ENCODE measurements at places on chromosomes 1 and 21.

DNA sequence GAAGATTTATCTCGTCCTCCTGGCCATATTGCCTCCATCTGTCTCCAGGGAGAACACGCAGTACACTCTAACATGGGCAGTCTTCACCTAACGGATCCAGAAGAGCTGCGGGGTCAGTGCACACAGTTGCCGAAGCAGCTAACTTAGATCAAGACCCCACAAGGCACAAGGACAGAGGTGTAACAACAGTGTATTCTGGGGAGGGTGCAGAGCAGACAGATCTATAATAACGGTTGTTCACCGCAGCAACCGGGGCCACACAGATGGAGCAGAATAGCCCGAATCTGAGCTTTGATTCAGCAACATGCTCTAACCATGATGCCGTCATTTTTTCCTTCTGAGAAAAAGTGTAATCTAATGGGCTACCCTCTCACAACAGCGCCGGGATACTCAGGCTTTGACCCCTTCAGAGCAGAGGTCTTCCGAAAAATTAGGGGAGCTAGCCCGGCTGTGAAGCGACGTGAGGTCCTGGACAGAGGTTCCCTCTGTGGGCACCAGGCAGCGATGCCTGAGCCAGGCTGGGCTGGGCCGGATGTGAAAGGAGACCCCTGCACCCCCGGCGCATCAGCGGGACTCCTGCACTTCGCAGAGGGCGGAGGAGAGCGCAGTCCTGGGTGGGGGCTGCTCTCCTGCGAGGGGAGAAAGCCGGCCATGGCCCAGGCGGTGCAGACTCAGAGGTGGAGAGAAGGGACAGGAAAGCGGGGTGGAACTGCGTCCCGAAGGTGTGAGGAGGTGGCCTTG is 57.5 kb downstream of the BCL9 start:
- peak; percentile 35 for DNase-seq

- no peak for DNase-seq
These were observed 11.3 kb downstream of the SLC30A2 start for GRCh38 chr1:26034504-26035202.

- no peak for DNase-seq
These were observed 19.1 kb downstream of the DIP2A start for GRCh38 chr21:46477765-46478164.

DNA sequence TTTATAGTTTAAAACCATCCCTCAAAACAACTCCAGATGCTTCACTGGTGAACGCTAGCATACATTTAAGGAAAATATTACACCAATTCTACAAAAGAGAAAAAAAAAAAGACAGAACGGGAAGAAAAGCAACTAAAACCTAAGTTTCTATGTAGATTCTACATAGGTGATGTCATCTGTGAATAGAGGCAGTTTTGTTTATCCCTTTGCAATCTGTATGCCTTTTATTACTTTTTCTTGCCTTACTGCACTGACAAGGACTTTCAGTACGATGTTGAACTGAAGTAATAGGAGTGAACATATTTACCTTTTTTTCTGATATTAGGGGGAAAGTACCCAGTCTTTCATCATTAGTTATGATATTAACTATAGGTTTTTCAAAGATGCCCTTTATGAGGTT is 101.7 kb upstream of the HAO2 start:
- DNase-seq: no peak

- no peak for DNase-seq
These were observed 4.9 kb downstream of the MTHFR start for GRCh38 chr1:11800756-11801433.

DNA sequence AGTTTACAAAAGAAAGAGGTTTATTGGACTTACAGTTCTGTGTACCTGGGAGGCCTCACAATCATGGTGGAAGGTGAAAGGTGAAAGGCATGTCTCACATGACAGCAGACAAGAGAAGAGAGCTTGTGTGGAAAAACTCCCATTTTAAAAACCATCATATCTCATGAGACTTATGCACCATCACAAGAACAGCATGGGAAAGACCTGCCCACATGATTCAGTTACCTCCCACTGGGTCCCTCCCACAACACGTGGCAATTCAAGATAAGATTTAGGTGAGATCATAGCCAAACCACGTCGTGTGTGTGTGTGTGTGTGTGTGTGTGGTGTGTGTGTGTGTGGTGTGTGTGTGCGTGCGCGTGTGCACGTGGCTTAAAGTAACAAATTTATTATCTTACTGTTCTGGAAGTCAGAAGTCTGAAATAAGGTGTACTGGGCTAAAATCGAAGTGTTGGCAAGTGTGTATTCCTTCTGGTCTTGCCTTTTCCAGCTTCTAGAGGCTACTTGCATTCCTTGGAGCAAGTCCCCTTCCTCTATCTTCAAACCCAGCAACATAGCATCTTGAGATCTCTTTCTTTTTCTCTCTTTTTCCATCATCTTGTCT is 48.1 kb upstream of the MPC2 start:
- DNase-seq: peak; percentile 21

DNA sequence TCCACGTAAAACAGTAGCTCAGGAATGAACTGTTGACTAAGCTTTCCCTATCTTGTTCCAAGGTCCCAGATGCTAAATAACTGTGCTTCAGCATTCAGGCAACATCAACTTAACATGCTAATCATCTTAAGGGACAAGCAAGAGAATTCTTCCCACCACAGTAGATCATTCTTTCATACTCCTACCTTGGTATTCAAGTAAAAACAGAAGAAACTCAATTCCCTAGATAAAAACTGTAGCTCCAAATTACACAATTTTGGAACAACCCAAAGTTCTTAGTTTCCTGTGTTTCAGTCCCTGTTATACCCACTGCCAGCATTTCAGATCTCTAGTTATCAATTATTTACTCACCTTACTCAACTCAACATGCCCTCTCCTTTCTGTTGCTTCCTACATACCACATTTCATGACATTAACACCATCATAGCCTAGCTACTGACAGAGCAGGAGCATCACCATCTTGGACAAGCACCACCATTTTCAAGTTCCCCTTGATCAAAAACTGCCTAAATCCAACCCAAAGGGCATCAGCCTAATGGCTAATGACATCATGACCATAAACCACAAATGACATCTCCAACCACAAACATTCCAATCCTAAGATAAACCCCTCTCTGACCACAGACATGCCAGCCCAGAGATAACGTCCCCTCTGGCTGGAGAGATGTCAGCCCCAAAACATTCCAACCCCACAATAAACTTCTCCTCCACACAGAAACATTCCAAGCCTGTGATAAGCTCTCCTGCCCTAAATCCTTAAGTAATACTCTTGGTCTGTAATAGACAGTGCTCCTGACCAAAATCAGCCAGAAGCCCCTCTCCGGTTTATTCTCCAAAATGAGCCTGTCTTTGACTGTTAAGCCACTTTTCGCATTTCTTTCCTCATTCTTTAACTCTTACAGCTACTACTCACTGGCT is 191.2 kb downstream of the RERE start:
- DNase-seq: no peak

- no peak for DNase-seq
These were observed 358.4 kb downstream of the NTNG1 start for GRCh38 chr1:107499139-107499744.

DNA sequence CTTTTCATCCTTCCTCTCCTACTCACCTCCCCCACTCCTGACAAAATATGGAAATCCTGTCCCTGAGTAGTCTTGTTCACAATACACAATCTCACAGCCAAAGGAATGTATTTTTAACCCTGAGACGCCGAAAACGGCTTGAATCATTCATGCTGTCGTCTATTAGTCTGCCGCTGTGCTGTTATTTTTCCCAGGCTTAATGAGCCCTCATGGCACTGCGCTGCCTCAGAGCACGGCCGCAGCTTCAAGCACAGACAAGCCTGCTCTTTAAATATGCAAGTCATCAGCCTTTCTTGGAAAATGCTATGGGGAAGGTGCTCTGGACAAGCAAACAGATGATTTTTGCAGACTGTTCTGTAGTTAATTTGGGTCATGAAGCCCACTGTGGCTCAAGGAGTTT is 302.7 kb downstream of the DISC1 start:
- no peak for DNase-seq

DNA sequence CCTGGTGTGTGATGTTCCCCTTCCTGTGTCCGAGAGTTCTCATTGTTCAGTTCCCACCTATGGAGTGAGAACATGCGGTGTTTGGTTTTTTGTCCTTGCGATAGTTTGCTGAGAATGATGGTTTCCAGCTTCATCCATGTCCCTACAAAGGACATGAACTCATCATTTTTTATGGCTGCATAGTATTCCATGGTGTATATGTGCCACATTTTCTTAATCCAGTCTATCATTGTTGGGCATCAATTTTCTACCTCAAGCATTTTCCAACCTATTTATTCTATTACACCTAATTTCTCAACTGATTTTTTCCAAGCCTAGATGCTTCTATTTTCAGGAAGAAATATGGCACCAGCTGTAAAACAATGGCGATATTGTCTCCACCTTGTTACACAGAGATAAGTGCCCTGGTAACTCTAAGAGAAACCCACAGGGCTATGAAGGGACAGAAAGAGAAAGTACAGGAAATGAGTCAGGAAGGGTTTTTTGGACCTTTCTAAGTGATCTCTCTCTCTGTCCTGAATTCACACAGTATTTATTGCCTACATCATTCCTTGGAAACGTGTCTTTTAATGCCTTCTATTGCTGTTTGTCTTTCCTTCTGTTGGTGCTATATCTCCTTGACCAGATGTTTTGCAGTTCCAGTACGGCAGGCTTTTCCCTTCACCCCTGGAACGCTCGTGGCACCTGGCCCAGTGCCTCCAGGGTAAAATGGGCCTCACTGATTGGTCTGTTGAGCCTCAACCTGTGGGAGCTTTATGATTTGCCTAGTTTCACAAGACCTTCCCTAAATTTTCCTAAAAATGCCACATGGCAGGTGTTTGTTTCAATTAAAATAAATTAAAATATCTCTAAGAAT is 14.6 kb upstream of the JAK1 start:
- no peak for DNase-seq

- DNase-seq: no peak
These were observed 59.3 kb upstream of the PTGFRN start for GRCh38 chr1:116850436-116850835.

DNA sequence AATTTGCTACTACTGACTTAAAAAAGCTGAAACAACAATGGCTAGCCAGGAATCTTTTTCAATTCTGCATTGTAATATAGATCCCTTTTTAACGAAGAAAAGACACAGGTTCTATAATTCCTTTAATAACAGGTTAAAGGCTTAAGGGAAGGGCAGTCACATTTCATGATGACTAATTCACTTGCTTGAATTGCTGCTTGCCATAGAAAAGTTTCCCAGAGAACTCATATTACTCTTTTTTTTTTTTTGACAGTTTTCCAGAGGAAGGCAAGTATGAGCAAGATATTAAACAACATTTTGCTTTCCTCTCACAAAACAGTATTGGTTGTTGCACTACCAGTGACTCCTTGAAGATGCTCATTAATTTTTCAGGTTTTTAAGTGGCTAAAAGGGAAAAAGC is 60.9 kb downstream of the IL23R start:
- DNase-seq: no peak

DNA sequence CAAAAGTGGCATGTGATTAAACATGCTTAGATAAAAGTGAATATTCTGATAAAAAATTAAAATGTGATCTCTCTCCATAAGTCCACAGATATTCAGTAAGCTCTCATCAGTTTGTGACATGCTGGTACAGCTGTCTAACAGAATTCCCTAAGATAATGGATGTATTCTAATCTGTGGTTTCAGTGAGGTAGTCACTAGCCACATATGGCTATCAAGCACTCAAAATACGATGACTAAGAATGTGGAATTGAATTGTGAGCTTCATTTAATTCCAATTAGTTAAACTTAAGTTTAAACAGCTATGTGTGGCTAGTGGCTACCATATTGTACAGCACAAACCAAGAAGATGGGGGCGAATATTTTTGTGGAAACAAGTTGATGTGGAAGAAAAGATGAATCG is 4.1 kb upstream of the REG4 start:
- DNase-seq: no peak

DNA sequence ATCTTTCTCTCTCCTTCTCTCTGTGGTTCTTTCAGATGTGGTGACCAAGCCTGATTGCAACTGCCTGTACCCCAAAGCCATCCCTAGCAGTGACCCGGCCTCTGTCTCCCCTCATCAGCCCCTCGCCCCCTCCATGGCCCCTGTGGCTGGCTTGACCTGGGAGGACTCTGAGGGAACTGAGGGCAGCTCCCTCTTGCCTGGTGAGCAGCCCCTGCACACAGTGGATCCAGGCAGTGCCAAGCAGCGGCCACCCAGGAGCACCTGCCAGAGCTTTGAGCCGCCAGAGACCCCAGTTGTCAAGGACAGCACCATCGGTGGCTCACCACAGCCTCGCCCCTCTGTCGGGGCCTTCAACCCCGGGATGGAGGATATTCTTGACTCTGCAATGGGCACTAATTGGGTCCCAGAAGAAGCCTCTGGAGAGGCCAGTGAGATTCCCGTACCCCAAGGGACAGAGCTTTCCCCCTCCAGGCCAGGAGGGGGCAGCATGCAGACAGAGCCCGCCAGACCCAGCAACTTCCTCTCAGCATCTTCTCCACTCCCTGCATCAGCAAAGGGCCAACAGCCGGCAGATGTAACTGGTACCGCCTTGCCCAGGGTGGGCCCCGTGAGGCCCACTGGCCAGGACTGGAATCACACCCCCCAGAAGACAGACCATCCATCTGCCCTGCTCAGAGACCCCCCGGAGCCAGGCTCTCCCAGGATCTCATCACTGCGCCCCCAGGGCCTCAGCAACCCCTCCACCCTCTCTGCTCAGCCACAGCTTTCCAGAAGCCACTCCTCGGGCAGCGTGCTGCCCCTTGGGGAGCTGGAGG is 12.7 kb downstream of the CSF1 start:
- DNase-seq: no peak

- no peak for DNase-seq
These were observed 167.6 kb downstream of the RHOU start for GRCh38 chr1:228902781-228903433.

- DNase-seq: no peak
These were observed 10.4 kb downstream of the CLEC20A start for GRCh38 chr1:178486100-178487069.

DNA sequence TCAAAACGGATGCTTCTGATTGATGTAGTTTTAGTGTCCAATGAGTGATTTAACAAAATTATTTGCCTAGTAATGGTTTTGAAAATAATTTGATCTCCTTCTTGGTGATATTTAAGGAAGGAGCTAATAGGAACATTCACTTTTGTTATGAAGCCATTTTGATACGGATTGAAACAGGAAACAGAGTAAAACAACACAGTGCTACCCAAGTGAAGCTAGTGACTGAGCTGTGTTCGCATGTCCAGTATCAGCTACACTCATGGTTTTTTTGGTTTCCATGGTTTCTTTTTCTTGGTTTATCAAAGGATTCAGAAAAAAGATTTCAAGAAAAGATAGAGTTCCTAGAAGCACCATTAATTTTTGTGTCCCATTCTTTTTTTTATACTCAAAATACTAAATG is 40.1 kb upstream of the PLEKHO1 start:
- DNase-seq: no peak
